ENCODE measurements at places on chromosomes 11 and 22. TPM values are rescaled to one million over a fixed set of nuclear protein-coding genes. Genes with fewer than 3 reads are reported as not detected.

The DDI1 gene
- total RNA-seq = not detected

The NAALADL1 gene
- total RNA-seq = 15.6 TPM

The SLC22A6 gene
- total RNA-seq = not detected

The CD81 gene
- 184 TPM for total RNA-seq

The EEF1G gene
- 1,049 TPM for total RNA-seq

The MAJIN gene
- total RNA-seq = not detected

The TRIM6 gene
- total RNA-seq = 3.6 TPM

The MLC1 gene
- total RNA-seq = 0.88 TPM

The MYOD1 gene
- not detected for total RNA-seq

The PATL1 gene
- total RNA-seq = 17.7 TPM

The MUC5AC gene
- total RNA-seq = not detected

The KCNQ1OT1 gene
- 6.2 TPM for total RNA-seq

The RCOR2 gene
- total RNA-seq = under 0.01 TPM

The MUC2 gene
- not detected for total RNA-seq

The LARGE2 gene
- total RNA-seq = not detected

The PRRG4 gene
- 0.29 TPM for total RNA-seq

The PDE3B gene
- total RNA-seq = under 0.01 TPM
